ENCODE measurements at places on chromosomes 7 and 10.

DNA sequence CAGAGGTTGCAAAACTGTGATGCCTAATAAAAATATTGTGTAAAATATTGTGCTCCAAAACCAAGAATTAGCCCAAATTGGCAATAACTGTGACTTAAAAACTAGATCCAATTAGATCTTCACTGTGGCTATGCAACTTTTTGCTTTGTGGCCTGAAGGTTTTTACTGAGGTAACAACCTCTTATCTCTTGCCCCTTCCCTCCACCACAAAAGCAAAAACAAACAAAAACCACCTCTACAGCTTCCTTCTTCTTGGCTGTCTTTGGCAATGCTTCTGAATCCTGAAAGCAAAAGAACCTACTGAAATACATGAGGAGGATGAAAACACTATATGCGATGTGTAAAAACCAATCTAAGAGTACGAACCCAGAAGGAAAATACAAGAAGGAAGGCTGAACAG, 226.7 kb upstream of the MBL2 start:
- no peak for DNase-seq

- DNase-seq: no peak
Measured at GRCh38 chr7:68943786-68944185, 654.5 kb upstream of the AUTS2 start.

DNA sequence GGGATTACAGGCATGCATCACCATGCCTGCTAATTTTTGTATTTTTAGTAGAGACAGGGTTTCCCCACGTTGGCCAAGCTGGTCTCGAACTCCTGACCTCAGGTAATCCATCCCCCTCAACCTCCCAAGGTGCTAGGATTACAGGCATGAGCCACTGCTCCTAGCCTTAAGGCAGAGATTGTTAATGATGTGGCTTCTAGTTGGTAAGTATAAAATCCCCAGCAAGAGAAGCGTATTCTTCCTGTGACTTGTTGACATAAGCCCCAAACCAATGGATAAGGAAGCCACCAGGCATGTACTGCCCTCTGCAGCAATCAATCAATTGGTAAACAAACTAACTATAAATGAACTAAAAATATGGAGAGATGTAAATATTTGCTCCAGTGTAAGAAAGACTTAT, 41.2 kb downstream of the REEP3 start:
- no peak for DNase-seq

DNA sequence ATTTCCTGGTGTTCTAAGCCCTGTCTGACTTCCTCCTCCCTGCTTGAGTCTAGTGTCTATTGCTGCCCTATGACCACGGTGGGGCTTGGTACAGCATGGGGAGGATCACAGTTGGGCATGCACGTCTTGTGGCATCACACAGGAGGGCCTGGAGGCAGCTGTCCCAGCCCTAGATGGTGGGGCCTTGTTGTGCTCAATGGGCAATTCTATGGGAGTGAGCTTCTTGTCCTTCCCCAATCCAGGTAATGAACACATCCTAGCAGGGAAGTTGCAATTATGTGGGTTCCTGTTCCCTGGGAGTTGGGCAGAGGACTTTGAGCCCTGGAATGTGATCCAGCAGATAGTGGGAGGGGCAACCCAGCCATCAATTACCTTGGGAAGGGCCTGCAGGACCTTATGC, 10.8 kb upstream of the FAM3C start:
- DNase-seq: no peak

- no peak for DNase-seq
Measured at GRCh38 chr7:34727464-34727995, 69.5 kb downstream of the NPSR1 start.

GRCh38 chr10:92177546-92177945, 113.3 kb downstream of the CPEB3 start:
- no peak for DNase-seq

DNA sequence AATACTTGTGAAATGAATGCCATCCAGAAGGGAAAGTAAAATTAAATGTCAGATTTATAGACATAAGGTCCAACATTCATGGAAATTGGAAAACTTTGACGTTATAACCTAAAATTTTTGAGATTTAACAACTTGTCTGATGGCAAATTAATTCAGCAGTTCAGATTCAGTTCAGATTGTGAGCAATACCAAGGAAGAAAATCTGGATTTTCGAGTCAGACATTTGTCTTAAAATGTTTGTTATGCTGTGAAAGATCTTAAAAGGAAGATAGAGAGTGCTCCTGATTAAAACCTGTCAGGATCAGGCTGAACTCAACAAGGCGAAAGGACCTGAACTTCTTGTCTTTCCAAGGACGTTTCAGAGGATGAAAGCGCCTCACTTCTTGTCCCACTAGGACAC, 320.9 kb downstream of the PAXIP1 start:
- DNase-seq: no peak

- DNase-seq: no peak
Measured at GRCh38 chr7:44218418-44219201, 17.8 kb downstream of the YKT6 start.

GRCh38 chr7:76020031-76020714, 25.8 kb upstream of the TMEM120A start:
- peak; percentile 1 for DNase-seq

- no peak for DNase-seq
Measured at GRCh38 chr7:8094164-8095140, 125.9 kb downstream of the GLCCI1 start.

DNA sequence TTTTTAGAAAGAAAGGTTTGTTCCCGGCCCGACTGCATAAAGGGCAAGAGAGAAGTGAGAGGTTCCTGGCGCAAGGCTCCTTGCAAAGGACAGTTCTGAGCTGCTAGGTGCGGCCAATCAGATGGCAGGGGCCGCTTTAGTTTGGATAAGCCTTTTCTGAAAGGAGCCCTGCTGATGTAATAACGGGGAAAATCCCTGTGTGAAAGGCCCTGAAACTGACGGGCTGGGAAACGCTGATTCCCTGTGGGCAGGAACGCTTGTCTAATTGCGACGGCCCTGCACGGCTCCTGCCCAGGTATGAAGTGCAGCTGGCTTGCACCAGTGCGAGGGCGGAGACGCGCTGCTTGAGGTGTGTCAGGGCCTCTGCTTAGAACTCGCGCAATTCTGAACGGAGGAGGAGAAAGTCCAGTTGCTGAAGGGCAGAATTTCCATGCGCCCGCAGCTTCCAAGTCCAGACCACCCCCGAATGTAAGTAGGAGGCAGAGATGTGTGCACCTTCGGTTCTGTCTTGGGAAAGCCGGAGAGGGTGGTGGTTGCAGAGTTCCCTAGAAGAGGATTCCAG, 30.5 kb downstream of the TACC2 start:
- DNase-seq: no peak

- no peak for DNase-seq
Measured at GRCh38 chr7:151744656-151745638, 132.0 kb downstream of the PRKAG2 start.

- no peak for DNase-seq
Measured at GRCh38 chr10:51800725-51801424, 101.5 kb upstream of the CSTF2T start.

- no peak for DNase-seq
Measured at GRCh38 chr7:106345421-106346166, 60.8 kb upstream of the NAMPT start.

DNA sequence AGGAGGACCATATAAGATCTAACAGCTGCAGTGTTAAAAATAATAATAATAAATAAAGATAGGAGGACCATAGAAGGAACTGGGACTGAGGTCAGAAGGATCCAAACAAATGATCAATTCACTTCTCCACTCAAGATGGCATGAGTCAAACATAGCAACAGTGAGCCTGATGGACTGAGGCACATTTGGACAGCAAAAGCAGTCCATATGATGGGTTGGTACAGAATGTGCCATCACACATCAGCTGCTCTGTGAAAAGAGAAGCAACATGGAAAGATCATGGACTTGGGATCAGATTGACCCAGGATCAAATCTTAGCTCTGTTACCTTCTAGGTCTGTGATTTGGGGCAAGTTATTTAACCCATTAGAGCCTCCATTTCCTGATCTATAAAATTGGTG, 188.9 kb upstream of the KMT2E start:
- DNase-seq: no peak

DNA sequence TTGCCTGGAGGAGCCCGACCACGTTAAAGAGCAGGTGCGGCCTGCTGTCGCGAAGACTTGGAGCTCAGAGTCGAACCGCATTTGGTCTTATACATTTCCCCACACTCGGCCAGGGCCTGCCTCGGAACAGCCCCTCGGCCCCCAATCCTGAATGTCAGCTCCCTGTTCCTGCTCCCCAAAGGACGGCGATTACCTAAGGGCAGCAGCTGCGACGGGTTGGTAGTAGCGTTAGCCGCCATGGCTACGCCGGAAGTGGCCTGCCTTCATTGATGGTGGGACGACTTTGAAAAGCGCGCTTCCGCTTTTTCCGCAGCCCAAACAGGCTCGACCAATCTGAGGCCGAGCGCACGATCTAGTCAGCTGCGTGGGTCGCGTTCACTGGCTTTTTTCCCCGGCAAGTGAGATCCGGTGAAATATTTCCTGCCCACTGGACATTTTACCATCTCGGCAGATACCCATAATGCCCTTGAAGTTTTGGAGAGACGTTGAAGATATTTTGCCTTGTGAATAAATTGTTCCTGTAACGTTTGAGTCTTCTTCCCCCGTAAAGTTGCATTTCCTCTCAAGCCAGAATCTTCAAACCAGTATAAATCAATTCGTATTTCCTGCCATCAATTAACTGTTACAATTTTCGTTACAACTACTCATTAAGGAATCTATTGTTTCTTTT, at the start of gene LSM5:
TSS of gene LSM5 (minus strand) at position 254 of the 670 bp plus-strand sequence. CDS start at position 239, 15 bp downstream.
- peak; percentile 78 for DNase-seq

Data from fibroblast of skin of left biceps (primary cell).